Activated T-cell treated with anti-CD3 and anti-CD28 coated beads for 24 hours (primary cell): ENCODE measurements at places on chromosomes 2 and 18.

DNA sequence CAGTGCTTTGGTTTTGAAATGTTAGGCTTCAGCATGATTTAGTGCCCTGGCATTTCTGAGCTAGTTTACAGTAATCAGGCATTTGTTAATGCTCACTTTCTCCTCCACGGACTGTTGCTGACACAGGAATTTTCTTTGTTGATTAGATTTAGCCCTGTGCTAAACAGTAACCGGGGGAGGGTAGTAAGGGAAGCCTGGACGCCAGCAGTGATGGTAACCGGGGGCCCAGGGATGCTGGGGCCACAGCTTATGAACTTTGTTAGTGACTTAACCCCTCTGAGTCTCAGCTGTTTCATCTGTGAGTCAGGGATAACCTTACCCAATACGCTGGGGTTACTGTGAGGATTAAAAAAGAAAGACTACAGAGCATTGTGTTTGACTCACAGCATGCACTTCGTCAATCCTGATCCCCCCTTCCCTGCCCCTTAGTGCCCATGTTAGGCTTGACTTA, 33.5 kb downstream of the KLHL29 start:
- DNase-seq: no peak

DNA sequence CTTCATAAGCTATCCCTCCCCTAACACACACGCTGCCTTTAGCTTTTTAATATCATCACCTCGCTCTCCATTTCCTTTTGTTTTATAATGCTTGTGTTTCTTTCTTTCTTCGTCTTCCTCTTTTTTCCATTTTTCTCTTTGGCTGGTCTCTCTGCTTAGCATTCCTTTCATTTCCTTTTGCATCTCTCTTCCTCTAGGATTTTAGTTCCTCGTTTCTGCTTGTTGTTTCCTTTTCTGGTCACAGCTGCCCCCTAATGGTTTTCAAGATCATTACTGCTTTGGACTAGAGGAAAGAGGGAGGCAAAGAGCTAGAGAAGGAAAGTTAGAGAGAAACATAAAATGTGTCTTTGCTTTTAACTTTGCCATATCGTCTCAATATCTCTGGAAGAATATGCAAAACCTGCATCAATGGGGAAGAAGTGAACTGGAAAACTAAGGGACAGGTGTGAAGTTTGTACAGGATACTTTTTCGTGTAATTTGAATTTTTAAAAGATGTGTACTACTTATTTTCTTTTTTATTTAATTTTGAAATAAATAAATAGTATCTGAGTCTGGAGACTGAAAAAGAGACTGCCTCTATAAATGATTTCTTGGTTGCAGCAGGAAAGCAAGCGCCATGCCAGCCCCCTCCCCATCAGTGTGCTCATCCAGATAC, 6.3 kb upstream of the NRP2 start:
- no peak for DNase-seq

- DNase-seq: no peak
Observed at GRCh38 chr2:9895669-9896590, 52.7 kb downstream of the TAF1B start.

DNA sequence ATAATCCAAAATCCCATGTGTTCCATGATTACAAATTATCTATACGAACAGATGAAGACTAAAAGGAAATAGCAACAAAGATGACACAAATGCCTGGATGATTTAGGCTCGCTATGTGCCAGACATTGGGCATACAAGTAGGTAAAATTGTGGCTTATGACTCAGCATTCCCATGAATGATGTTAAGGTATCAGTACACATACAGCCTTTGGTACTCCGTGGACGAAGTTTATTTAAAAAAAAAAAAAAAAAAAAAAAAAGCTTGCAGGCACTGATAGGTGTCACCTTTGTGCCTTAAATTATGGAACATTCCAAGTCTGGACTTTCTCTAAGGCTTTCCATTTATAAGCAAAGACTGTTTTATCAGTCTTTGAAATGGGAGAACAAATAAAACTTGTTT, 2.7 kb downstream of the CHAC2 start:
- no peak for DNase-seq

DNA sequence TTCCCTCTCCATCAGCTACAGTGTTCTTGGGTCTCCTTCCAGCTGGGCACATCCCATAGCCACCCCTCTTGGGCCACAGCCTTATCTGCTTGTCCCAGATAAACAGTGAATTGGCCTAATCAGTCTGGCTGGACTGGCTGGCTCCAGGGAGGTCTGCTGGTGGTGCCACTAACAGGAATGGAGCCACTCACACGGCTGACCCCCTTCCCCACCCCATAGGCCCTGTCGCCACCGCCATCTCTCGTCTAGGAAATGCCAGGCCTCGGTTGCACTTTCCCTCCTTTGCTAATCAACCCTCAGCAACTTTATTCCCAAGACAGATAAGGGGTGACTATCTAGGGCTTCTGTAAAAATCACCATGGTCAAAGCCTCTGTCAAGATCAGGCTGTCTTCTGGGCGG, 23.0 kb upstream of the TNP1 start:
- DNase-seq: no peak

- peak; percentile 18 for DNase-seq
Observed at GRCh38 chr2:144162652-144163051, 357.3 kb downstream of the ZEB2 start.

GRCh38 chr2:216504376-216504762, 5.7 kb downstream of the RPL37A start:
- DNase-seq: no peak

DNA sequence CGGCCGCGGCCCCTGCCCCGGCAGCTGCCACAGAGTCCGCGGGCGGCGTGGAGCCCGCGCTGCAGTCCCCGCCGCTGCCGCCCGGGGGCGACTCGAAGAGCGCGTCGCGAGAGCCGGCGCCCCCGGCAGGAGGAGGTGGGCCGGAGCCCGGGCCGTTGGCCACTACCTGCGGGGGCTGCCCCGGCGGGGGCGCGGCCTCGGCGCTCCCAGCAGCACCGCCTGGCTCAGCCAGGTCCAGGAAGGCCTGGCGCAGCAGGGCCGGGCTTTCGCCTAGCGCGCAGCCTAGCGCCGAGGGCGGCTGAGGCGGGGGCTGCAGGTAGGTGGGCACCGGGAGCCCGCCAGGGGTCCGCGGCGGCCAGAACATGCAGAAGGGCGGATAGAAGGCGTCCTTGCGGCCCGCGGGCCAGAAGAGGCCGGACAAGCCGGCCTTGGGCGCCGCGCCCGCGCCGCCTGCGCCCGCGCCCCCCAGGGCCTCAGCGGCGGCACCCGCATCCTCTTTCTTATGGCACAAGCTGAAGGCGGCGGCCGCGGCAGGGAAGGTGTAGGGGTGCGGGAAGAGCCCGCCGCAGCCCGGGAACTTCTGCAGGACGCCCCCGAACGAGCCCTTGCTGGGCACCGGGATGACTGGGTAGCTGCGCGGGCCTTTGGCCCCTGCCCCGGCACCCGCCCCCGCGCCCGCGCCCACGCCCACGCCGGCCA, 3.9 kb downstream of the SKOR2 start:
- DNase-seq: no peak

DNA sequence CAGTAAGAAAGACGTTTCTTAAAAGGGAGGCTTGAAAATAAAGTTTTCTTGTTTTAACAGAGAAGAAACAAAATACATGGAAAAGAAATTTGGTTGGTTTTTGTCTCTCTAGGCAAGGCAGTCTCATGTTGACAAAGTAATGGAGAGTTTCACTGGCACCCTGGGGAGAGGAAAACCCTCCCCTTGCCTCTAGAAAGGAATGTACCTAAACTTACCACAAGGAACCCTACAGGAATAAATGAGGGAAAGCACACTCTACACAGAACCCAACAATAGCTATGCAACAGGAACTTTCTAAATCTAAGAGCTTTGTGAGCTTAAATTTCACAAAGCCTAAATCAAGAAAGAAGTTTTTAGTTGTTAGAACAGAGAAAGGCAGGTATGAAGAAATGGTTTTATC, 37.0 kb downstream of the FIGN start:
- DNase-seq: no peak

DNA sequence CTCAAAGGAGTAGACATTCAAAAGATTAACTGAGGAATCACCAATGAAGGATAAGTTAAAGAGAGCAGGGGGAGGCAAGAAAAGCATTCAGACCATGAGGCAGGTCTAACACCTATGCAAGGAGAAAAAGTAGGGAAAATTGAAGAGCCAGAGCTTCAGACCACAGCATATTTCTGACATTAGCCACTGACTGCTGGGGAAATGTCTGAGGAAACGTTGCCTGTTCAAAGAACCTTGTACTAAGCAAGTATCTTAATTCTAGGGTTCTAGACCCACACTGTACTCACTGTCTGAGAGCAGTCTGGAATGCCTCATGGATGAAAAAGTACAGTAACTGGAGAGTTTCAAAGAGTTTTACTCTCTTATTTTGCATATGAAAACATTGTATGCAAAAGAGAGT, 39.5 kb upstream of the TFPI start:
- no peak for DNase-seq

- DNase-seq: no peak
Observed at GRCh38 chr2:56714400-56714799, 530.6 kb downstream of the CCDC85A start.
